Activated CD4-positive, alpha-beta T cell treated with anti-CD3 and anti-CD28 coated beads, Interleukin-10, Interleukin-2, amounts not matched to agents 100 ng/mL and 50 ng/mL, durations not matched to agents 16 hours and 8 hours (primary cell): ENCODE measurements at places on chromosomes 11 and 22.
A peak's percentile ranks its signal among the peaks of the same experiment; 100 is the strongest.

GRCh38 chr11:119474682-119475596, 52.0 kb upstream of the THY1 start:
- DNase-seq: peak; percentile 65

- DNase-seq: no peak
Observed at GRCh38 chr22:26265909-26266308, 96.6 kb downstream of the SEZ6L start.

DNA sequence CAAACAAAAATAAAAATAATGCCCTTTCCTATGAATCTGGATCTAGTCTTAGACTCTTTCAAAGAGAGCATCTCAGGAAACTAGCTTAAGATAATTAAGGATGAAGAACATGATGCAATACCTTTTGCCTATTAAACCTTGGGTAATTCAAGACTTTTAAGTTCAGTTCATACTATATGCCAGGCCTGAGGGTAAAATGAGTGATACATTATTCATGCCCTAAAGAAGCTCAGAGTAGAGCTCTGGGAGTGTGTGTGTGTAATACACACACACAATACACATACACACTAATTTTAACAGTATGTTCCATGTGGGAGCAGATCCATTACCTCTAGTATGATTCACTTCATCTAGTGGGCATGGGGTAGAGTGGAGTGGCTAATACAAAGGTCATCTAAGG, 651.4 kb upstream of the CHORDC1 start:
- no peak for DNase-seq

DNA sequence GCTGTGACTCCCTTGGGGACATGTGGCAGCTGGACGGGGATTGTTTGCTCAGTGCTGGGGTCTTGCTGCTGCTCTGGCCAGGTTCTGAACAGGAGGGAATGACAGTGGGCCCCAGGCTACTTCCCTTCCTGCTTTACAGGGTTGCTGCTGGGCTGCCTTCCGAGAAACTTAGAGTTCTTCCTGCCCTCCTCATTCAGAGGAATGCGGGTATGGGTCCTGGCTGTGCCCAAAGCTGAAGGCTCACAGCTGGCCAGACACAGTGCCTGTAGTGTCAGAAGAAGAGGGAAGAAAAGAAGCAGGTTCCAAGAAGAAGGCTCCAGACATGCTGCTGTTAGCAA, 108.3 kb upstream of the PARVA start:
- DNase-seq: no peak

DNA sequence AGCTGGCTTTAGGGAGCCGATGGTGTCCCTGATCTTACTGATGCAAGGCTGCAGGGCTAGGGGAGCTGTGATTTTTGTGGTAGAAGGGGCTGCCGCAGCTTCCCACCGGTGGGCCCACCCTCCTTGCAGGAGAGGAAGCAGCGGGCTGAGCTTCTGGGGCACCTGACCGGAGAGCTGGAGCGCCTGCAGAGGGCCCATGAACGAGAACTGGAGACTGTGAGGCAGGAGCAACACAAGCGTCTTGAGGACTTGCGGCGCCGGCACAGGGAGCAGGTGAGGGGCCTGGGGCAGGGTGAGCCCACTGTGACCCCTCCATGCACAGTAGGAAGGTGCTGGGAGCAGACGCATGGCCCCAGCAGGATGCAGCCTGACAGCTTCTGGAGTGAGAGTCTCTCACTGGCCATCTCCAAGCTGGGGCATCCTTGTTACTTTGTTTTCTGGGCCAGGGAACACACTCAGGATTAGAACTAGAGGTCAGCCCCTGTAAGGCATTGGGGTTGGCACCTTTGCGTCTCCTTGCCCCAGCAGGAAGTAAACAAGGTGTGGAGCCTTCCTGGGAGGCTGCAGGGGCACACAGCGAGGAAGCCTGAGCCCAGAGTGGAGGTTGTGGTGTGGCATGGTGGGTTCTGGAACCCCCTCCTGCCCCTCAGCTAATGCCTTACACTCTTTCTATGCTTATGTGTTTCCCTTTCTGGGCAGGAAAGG, 66.7 kb downstream of the CEP164 start:
- DNase-seq: no peak

- DNase-seq: peak; percentile 38
Observed at GRCh38 chr11:46616551-46617133, 385 bp downstream of the HARBI1 start.

DNA sequence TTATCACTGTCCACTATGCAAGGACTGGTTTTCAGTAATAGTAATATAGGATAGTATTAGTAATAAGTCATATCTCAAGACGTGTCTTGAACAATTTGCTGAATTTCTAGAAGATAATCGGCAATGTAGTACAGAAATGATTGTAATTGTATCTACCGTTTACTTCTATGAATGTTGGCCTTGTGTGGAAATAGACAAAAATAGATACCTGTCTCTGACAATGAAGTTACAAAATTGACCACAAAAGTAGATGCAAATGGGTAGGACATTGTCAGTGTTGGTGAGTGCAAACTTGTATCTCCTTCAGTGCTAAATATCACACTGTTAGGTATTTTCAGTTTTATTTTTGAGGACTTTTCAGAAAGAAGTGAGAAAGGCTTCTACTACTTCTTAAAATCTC, 43.1 kb downstream of the SVIP start:
- DNase-seq: no peak

- DNase-seq: no peak
Observed at GRCh38 chr11:63762654-63763495, 5.7 kb downstream of the ZFTA start.

DNA sequence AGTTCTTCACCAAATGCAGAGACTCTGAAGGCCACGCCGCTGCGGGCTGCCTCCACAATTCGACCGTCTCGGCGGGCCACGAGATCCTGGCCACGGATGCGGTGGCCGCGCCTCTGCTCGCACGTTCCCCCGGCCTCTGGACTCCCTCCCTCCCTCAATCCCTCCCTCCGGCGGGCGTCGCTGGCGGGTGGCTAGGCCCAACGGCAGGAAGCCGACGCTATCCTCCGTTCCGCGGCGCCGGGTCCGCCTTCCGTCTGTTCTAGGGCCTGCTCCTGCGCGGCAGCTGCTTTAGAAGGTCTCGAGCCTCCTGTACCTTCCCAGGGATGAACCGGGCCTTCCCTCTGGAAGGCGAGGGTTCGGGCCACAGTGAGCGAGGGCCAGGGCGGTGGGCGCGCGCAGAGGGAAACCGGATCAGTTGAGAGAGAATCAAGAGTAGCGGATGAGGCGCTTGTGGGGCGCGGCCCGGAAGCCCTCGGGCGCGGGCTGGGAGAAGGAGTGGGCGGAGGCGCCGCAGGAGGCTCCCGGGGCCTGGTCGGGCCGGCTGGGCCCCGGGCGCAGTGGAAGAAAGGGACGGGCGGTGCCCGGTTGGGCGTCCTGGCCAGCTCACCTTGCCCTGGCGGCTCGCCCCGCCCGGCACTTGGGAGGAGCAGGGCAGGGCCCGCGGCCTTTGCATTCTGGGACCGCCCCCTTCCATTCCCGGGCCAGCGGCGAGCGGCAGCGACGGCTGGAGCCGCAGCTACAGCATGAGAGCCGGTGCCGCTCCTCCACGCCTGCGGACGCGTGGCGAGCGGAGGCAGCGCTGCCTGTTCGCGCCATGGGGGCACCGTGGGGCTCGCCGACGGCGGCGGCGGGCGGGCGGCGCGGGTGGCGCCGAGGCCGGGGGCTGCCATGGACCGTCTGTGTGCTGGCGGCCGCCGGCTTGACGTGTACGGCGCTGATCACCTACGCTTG, at the start of gene FUT4:
FUT4 (plus strand) TSS at position 227 of the 951 bp plus-strand sequence; CDS start at position 440, 213 bp downstream.
- DNase-seq: peak; percentile 87

DNA sequence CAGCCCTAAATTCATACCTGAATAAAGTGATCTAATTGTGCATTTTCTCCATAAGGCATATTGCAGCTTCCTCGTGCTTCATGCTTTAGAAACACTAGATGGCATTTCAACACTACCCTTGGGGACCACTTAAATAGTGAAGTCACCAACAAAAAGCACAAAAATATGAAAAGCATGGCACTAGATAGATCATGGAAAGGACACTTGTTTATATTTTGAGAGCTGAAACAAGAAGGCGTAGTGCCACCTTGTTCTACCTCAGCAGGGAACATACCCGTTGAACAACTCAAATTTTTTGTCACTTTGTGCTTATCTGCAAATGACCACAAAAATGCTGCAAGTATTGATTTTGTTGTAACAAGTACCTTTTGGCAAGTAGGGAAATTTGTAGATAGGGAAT, 8.6 kb downstream of the TBCEL start:
- DNase-seq: no peak

GRCh38 chr22:24416095-24416494, 11.3 kb upstream of the ADORA2A start:
- DNase-seq: no peak

- DNase-seq: no peak
Observed at GRCh38 chr22:46536537-46537224, 739 bp downstream of the CELSR1 start.

- no peak for DNase-seq
Observed at GRCh38 chr11:19306179-19306944, 65.6 kb upstream of the E2F8 start.

GRCh38 chr11:88597387-88597786, 259.9 kb upstream of the CTSC start:
- DNase-seq: no peak

GRCh38 chr11:11816511-11817314, 25.1 kb upstream of the USP47 start:
- no peak for DNase-seq

DNA sequence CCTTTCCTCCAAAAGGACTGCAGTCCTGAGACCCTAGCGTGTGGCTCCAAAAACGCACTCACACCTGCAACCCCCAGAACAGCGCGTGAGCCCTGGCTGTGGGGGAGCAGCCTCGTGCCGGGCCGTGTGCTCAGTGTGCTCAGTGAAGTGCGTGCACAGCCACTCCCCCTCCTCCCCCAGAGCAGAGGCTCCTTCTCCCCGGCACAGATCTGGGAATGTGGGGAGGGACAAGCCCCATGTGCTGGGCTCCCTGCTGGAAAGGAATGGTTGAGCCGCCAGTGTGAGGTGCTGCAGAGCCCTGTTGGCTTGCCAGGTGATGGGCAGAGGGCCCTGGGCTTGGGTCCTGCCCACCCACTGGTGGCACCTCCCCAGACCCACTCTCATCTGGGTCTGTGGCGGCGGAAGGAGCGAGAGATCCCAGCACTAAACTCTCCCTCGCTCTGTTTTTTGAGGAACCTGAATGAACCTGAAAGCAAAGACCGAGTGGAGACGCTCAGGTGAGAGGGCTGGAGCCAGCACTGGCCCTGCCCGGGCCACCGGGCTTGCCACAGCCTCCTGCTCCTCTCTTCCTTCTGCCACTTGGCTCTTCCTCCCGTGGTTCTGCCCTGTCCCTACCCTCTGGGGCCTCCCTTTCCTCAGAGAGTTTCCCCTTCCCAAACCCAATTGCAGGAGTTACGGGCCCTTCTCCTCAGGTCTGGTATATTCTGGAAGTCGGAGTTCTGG, 9.0 kb downstream of the RCOR2 start:
- DNase-seq: no peak

DNA sequence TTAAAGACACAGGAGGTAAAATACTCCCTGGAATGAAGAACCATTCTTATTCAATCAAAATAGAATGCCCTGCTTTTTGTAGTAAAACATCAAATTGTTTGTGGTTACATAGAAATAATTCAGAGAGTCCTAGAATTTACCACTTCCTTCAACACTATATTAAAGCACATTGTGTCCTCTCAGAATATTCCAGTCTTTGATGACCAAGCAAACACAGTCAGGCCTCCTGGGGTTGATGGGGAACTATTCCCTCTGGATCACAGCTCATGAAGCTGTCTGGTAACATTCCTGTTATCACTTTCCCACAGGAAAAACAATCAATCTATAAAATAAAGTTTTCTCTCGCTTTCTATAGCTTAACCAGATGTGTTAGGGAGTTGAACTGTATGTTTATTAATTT, 389.3 kb downstream of the KCNA4 start:
- no peak for DNase-seq

- no peak for DNase-seq
Observed at GRCh38 chr11:2960139-2960538, 30.9 kb upstream of the PHLDA2 start.

GRCh38 chr11:35034401-35034800, 104.6 kb upstream of the CD44 start:
- DNase-seq: no peak

- no peak for DNase-seq
Observed at GRCh38 chr11:67289651-67290479, 762 bp downstream of the ANKRD13D start.

GRCh38 chr22:21712751-21713427, 22.7 kb downstream of the YPEL1 start:
- peak; percentile 76 for DNase-seq

GRCh38 chr11:69498614-69499175, 17.2 kb downstream of the LINC01488 start:
- DNase-seq: no peak

DNA sequence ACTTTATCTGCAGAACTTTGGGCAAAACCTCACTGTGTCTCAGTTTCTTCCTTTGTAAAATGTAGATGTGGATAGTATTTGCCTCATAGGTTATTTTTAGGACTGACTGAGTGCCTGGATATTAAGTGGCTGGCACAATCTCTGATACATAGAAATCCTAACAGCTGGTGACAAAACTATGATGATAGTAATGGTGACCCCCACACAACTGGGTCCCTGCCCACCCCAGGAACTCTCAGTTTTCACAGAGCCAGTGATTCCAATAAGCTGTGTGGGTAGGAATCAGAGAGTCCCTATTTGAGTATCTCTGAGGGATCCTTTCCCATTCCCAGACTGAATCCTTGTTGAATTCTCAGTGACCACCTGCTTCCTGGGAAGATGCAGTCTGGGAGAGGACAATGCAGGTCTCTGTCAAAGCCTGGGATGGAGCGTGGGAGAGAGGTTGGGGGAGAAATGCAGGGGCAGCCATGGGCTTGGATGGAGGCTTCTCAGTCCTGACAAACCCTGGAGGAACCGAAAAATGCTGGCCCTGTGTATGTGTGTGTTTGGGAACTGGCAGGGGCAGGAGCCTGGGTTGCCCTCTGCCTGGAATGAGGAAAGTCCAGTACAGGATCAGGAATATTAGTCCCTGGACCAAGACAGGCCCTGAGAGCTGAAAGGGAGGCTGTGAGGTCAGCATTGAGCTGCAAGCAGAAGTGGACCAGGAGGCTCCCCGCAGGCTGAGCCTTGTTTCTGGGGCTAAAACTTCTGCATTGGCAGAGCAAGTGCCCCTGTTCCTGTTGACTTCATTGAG, 6.1 kb upstream of the P2RY6 start:
- no peak for DNase-seq

- no peak for DNase-seq
Observed at GRCh38 chr22:44430716-44431115, 67.3 kb downstream of the RTL6 start.

DNA sequence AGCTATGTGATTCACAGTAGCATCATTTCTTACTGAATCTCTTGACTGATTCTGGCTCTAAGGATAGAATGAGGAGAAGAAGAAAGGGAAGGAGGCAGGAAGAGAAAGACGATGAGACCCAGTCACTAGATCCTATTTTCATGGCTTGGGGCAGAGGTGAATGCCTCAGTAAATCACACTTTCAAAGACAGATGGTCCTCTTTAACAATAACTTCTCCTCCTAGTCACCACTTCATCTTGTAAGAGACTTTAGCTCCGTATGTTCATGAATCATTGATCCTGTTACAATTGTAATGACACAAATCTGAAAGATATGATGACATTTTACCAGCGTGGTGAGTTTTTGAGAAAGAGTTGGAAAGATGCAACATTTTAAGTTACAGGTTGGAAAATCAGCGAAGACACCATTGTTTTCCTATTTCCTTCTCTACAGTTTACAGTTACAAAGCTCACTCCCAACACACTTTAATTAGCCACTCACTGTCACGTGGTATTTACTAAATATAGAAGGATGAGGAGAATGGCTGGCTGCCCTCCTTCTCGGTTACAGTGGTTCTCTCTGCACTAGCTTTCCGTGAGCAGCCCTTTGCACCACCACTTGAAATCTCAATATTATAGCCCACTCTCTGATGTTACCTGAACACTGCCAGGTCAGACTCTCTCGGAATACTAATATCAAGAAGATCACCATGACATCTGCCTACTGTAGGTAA, 205.8 kb downstream of the CADM1 start:
- DNase-seq: no peak
